ENCODE measurements at places on chromosomes 4 and X.

- DNase-seq, result no peak
Observed at GRCh38 chr4:170001745-170002267, 24.4 kb downstream of the MFAP3L start.

DNA sequence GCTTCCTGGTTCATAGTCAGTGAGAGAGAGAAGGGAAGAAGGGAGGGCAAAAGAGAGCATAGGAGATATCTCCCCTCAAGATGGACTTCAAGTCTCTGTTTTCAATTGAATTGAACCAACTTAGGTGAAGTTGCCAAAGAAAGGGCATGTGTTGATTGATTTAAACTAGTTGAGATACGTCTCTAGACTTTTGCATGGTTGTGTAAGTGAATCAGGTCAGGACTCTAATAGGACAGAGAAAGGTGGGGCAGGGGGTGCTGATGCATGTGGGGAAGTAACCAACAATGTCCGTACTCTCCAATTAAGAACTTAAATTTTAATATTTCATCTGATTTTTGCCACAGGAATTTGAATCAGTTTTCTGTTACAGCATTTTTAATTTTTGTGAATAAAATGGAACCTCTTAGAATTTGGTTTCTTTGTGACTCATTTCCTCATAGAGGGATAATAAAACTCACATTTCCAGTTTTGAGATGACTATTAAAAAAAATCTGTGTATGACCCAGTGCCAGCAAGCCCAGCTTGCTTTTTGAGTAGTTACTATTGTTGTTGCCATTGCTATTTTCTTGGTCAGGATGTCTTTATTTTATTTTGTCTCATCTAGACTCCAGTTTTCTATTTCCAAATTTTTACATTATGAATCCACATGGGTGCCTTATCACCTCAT lies 37.3 kb downstream of the SLIT2 start:
- no peak for DNase-seq

- no peak for DNase-seq
Observed at GRCh38 chr4:64417974-64418373, 8.7 kb upstream of the TECRL start.

- no peak for DNase-seq
Observed at GRCh38 chr4:151865312-151865711, 104.5 kb upstream of the GATB start.

DNA sequence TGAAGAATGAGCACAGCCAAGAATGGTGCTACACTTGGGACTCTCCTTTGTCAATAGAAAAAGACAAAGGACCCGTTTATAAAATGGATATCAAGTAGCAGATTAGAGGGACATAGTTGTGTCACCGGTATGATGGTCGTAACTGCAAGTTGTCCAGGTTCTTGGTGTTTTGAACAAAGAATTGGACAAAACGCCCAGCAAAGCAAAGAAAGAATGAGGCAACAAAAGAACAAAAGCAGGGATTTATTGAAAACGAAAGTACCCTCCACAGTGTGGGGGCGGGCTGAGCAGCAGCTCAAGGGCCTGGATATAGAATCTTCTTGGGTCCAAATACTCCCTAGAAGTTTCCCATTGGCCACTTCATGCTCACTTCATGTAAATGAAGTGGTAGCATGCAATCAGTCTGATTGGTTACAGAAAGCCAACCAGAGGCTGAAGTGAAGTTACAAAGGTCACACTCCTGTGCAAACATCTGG lies 54.7 kb downstream of the SHROOM3 start:
- DNase-seq, result no peak

GRCh38 chr4:4334798-4335520 lies 44.9 kb downstream of the ZBTB49 start:
- DNase-seq, result peak; percentile 57

DNA sequence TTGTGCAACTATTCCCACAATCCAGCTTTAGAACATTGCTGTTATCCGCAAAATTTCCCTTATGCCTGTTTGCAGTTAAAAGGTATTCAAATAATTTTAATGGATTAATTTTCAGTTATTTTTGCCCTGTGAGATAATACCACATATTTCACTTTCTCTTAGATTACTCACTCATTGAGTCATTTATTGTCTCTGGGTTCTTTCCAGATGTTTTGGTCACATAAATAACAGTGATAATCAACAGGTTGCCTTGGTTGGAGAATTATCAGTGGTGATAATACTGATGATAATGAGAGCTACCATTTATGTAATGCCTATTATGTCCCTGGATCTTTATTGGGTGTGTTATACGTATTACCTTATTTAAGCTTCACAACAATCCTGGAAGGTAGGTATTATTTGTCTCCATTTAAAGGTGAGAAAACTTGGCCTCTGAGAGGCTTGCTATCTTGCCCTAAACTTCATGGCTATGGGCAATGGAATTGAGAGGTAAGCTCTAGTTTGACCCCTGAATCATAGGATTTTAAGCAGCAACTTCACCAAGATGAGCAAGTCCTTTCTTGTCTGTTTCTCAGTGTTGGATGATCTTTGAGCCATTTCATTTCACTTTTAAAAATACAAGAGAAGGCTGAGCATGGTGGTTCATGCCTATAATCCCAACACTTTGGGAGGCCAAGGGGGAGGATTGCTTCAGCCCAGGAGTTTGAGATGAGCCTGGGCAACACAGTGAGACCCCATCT lies 87.4 kb downstream of the KIT start:
- DNase-seq, result no peak

- no peak for DNase-seq
Observed at GRCh38 chr4:73979407-73979957, 2.3 kb downstream of the PF4 start.

GRCh38 chr4:68748181-68748991 lies 67.4 kb upstream of the UGT2B10 start:
- DNase-seq, result no peak

GRCh38 chr4:89379511-89380044 lies 72.0 kb upstream of the GPRIN3 start:
- DNase-seq, result no peak

DNA sequence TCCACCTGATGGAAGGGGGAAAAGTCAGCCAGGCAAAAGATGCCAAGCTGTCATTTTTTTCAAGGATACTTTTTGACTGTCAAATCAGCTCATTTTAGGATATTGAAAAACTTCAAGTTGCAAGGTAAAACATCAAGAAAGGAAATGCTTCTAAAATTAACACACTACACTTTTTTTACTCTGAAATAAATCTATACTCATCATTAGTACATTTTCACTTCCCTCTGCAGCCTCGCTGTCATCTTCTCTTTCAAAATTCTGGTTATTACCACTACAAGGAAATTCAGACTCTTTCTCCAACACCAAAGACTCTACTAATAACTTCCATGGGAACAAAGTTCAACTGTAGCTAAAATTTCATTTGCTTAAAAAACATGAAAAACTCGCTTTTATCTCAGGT lies 41.6 kb downstream of the APBB2 start:
- no peak for DNase-seq

DNA sequence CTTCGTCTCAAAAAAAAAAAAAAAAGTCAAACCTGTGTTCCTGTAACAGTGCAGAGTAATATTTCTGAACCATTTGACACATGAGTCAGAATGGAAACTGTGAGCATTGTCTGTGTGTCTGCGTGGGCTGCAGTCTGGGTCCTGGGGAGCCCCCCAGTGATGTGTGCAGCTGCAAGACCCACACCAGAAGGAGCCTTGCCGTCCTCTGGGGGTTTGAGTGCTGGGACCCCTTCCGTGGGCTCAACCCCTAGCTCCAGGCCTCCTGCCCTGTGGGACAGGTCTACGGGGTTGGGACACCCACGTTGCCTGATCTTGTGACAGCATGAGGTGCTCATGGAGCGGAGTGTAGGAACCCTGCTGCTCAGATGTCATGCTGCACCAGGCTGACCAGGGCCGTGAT lies 43.7 kb downstream of the DDX3X start:
- DNase-seq, result no peak

GRCh38 chr4:78347527-78347926 lies 204.0 kb upstream of the ANXA3 start:
- DNase-seq, result no peak

DNA sequence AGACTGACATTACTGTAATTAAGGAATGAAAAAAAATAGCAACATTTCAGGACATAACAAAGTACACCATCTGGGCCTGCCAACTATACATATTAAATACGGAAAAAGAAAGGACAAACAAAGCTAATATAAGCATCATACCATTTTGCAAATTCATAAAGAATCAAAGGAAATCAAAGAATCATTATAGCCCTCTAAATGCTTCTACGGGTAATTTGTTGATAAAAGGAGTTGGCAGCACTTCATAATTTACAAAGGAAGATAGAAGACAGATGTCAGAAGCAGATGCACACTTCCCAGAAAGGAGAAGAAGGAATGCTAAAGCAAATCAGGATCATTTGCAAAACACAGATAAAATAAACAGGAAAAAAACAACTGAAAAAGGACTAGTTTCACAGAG lies 1757.3 kb downstream of the PCDH7 start:
- DNase-seq, result no peak

All from stimulated activated CD8-positive, alpha-beta memory T cell treated with anti-CD3 and anti-CD28 coated beads, Interleukin-12 subunit alpha, Interleukin-12 subunit beta, amount 100 ng/mL, for 1 hour (primary cell).